ENCODE measurements at places on chromosomes 5 and 9.
A peak's percentile ranks its signal among the peaks of the same experiment; 100 is the strongest.

DNA sequence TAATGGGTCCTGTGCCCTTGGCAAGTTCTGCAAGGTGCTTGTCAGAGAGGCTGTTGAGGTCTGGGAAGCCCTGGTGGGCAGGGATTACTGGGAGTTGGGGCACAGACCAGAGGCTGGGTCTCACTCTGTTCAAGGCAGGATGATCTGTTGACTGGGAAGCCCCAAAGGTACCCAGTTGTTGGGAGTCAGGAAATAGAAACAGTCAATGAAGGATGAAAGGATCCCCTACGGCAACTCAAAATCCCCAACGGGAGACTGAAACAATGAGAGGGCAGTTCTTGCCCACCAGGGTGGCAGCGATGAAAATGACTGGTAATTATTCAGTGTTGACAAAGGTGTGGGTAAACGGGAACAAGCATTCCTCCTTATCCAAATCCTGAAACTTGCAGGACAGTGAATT lies 31.2 kb downstream of the BNIP1 start:
- no peak for DNase-seq

GRCh38 chr5:55620009-55620765 lies 85.4 kb upstream of the PLPP1 start:
- DNase-seq, result no peak

GRCh38 chr9:113581865-113582697 lies 118.6 kb downstream of the RGS3 start:
- DNase-seq, result peak; percentile 59

GRCh38 chr5:1217596-1218206 lies 7.5 kb upstream of the SLC6A18 start:
- no peak for DNase-seq

DNA sequence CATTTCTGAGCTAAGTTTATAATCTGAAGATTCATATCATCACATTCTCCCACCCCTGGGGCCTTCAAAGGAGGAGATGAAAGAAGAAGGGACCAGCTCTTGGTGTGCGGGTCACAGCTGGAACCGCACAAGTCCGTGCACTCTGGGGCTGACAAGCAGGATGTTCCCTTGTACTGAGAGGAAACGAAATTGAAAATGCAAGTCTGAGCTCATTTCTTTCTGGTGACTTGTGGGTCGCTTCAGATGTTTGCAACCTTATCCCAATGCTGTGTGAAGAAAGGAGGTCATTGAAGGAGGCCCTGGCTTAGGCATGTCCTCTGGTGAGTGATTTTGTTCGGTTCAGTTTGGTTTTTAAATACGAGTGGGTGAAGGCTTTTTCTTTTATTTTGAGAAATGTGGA lies 59.6 kb downstream of the C9orf152 start:
- DNase-seq, result no peak

DNA sequence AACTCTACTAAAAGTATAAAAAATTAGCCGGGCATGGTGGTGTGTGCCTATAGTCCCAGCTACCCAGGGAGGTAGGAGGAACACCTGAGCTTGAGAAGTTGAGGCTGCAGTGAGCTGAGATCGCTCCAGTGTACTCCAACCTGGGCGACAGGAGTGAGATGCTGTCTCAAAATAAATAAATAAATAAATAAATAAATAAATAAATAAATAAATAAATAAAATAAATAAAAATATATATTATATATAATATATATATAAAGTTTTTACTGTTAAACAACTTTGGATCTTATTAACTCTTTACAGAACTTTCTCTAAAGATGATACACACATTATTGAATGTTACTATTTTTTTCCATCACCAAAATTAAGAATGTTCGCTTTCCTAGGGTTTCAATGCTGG lies 38.4 kb downstream of the HMGCR start:
- DNase-seq, result no peak
